ENCODE measurements at places on chromosomes 5 and 9.

GRCh38 chr5:24389968-24390367 lies 254.8 kb downstream of the CDH10 start:
- no peak for DNase-seq

GRCh38 chr5:14513266-14513665 lies 68.3 kb upstream of the OTULINL start:
- DNase-seq: no peak

- no peak for DNase-seq
These were observed 116.8 kb upstream of the GPR151 start for GRCh38 chr5:146632620-146633322.

DNA sequence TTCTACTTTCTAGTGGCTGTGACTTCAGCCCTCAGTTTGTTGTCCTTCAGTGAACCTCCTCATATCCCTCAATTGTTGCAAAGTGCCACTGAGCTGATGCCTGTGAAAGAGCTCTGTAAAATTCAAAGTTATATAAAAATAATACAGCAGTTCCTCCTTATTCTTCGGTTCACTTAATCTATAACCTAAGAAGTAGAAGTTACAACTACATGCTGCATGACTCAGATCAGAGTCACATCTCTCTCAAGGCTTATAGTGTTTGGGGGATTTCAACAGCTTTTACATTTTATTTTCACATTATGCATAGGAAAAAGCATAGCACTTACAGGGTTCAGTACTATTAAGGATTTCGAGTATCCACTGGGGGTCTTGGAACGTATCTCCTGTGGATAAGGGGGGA lies 25.1 kb upstream of the GCNT1 start:
- no peak for DNase-seq

DNA sequence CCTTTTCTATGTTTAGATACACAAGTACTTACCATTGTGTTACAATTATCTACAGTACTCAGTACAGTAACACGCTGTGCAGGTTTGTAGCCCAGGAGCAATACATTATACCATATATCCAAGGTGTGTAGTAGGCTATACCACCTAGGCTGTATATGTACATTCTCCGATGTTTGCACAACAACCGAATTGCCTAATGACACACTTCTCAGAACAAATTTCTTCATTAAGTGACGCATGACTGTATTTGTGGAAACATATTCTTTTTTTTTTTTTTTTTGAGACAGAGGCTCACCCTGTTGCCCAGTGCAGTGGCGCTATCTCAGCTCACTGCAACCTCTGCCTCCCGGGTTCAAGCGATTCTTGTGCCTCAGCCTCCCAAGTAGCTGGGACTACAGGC lies 4.0 kb upstream of the RAD23B start:
- no peak for DNase-seq

- DNase-seq: no peak
These were observed 176.4 kb downstream of the KIF4B start for GRCh38 chr5:155189981-155190380.

DNA sequence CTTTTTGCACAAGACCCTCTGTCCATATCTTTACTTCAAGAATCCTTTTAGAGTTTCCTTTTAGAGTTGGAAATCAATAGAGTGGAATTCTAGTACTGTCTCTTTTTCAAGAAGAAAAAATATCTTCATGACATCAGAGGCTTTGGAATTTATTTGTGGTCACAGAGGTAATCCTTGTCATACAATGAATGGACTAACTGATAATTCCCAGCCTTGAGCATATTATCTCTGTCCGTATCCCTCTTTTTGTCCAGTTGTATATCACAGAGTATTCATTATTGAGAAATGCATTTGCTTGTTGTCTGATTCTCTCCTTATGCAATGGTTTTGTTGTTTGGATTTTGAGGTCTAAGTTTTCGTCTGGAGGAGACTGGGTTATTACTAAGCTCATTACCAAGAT lies 82.0 kb upstream of the HAPLN1 start:
- no peak for DNase-seq

DNA sequence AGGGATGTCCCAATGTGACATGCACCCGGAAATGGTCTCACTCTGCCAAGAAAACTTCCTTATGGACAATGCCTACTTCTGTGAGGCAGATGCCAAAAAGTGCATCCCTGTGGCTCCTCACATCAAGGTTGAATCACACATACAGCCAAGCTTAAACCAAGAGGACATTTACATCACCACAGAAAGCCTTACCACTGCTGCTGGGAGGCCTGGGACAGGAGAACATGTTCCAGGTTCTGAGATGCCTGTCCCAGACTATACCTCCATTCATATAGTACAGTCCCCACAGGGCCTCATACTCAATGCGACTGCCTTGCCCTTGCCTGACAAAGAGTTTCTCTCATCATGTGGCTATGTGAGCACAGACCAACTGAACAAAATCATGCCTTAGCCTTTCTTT lies 37.6 kb upstream of the CCDC152 start:
- DNase-seq: no peak

- DNase-seq: no peak
These were observed 1.9 kb downstream of the TERT start for GRCh38 chr5:1292846-1293415.

DNA sequence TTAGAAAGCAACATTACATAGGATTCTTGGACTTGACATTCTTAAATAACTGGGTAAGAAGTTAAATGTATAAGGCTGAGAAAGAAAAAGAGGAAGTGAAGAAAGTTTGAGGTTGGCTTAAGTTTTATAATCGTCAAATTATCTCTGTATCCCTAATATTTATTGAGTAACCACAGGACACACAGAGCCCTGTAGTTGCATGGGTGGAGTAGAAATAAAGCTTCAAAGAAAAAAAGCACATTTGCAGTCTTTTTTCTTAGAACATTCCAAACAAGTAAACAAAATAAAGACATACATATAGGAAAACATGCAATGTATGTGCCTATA lies 137.0 kb downstream of the CCDC192 start:
- no peak for DNase-seq

DNA sequence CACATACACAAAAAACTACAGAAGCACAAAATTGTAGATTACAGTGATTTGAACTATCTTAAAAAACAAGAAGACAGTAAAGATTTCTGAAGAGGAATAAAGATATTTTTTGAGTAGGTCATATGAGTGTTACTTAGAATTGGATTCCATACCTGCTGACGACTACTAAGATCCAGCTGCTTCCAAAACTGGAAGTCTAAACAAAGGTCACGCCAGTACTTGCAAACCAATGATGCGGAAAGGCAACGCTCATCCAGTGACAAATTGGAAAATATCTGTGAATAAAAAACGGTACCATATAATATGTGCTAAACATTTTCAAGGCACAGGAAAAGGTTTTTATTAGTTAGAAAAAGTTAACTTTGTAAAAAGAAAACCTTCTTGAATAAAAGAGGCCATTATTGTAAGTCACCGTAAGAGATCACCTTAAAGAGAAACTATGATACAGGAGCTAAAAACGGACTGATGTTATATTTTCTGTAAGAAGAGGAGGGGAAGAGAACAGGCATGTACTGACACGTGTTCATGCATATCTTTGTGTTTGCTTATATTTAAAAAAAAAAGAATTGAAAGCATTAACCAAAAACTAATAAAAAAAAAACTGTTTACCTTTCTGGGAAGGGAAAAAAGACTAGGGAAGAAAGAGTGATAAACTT lies 14.1 kb downstream of the FBXL17 start:
- DNase-seq: no peak

DNA sequence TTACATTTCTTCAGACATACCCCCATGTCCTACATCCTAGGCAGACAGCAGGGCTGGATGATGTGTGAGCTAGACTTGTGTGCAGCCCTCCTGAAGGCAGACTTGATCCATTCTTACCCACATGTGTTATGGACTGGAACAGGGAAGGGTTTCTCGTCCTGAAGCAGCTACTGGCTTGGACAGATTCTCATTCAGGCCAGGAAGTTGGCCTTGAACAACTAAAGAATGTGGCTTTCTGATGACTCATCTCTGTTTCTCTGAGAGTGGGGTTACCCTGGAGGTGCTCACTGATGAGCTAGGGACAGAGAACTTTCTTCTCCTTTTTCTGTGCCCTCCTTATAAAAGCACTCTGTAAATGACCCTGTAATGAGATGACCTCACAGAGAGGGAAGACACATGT lies 246.5 kb downstream of the PCSK5 start:
- DNase-seq: no peak
